ENCODE measurements at places on chromosomes 16 and 17. TPM values are rescaled to one million over a fixed set of nuclear protein-coding genes. Genes with fewer than 3 reads are reported as not detected.

ATP1B2 gene
- 0.19 TPM for total RNA-seq

FAHD1 gene
- 49.6 TPM for total RNA-seq

KRT12 gene
- not detected for total RNA-seq

ZNF213 gene
- total RNA-seq: 11.1 TPM

TMEM220 gene
- 3.0 TPM for total RNA-seq
